ENCODE measurements at places on chromosomes 3 and 15. TPM values are rescaled to one million over a fixed set of nuclear protein-coding genes. Genes with fewer than 3 reads are reported as not detected.

DNA sequence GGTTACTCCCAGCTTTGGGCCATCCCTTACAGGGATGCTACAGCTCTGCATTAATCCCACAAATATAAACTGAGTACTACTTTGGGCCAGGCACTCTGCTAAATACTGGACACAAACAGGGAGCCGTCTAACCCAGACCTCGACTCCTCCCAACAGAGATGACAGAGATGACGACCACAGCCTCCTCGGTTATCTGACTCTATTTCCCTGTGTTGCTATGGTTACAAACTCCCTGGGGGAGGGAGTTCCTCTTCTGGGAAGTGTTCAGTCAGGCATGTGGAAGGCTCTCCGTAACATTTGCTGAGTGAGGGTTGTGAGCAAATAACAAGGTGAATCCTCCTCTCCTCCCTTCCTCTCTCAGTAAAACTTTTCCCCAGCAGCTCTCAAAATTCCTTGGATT lies 6.7 kb upstream of the CMTM7 start:
- H3K4me1 ChIP-seq, result no peaks in the 10 kb centered on the region
- H3K27me3 ChIP-seq, result no peaks in the 10 kb centered on the region
- DNase-seq, result no peak
- no peaks in the 10 kb centered on the region for H3K36me3 ChIP-seq

- no peaks in the 10 kb centered on the region for H3K27me3 ChIP-seq
- no peak overlapping the region for H3K27ac ChIP-seq
- DNase-seq, result no peak
- peaks cover 8% of the 10 kb centered on the region for H3K4me1 ChIP-seq
Observed at GRCh38 chr15:99053380-99054024, 45.9 kb upstream of the PGPEP1L start.

Gene CPA3
- total RNA-seq, result 14.3 TPM

Gene UCN2
- total RNA-seq, result not detected

Measured in left lung (tissue), 14 donors.